Bronchial epithelial cell (primary cell): ENCODE measurements at places on chromosomes 6 and 20.

- DNase-seq: no peak
These were observed 57.3 kb upstream of the PHACTR2 start for GRCh38 chr6:143620447-143620846.

GRCh38 chr20:56360908-56361205 lies 2.1 kb downstream of the FAM210B start:
- DNase-seq: no peak

- DNase-seq: no peak
These were observed 621.5 kb downstream of the TENT5A start for GRCh38 chr6:81130969-81131368.

DNA sequence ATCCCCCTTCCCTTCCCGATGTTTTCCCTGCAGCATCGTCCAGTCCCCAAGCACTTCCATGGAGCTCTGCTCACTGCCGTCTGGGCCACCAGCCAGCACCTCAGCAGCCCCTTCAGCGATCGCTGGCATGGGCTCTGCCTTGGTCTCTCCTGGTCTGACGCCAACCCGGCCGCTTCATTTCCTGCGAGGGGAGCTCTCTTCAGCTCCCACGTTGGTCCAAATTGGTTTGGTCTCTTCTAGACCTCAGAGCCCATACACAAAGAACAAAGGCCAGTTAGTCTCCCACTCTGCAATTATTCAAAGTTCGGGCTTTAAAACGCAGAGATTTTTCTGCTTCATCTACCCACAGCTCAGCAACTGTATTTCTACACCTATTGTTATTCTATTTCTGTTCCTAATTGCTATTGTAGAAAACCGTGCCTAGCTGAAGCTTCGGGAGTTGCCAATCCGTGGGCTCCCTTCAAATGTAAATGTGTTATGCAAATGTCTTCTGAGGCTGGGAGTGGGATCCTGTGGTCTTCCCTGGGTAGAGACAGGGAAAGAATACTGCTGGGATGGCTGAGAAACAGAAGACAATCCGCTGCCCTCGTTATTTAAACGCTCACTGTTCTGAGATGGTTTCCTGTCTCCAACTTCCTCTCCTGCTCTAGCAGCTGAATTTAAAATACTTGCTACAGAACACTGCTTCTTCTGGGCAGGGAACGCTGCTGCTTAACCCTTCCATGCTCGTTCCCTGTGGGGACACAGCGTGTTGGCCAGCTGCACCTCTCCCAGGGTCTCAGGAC lies 154.2 kb upstream of the QKI start:
- DNase-seq: no peak

DNA sequence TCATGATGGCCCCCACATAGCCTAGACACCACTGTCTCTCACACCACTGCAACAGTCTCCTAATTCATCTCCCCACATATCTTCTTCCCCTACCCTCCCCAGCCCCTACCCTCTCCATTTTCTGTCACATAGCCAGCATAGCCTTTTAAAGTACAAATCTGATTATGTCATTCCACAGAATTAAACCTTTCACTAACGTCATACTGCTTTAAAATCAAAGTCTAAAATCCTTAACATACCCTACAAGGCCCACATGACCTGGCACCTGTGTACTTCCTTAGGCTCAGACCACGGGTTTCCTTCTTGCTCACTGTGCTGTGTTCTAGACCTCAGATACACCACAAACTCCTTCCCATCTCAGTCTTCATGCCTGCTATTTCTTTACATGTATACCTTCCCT lies 5.9 kb downstream of the OSTM1 start:
- DNase-seq: no peak

GRCh38 chr6:165573671-165574070 lies 89.4 kb downstream of the PDE10A start:
- peak; percentile 24 for DNase-seq

GRCh38 chr20:52410182-52410647 lies 218.6 kb upstream of the ZFP64 start:
- no peak for DNase-seq

DNA sequence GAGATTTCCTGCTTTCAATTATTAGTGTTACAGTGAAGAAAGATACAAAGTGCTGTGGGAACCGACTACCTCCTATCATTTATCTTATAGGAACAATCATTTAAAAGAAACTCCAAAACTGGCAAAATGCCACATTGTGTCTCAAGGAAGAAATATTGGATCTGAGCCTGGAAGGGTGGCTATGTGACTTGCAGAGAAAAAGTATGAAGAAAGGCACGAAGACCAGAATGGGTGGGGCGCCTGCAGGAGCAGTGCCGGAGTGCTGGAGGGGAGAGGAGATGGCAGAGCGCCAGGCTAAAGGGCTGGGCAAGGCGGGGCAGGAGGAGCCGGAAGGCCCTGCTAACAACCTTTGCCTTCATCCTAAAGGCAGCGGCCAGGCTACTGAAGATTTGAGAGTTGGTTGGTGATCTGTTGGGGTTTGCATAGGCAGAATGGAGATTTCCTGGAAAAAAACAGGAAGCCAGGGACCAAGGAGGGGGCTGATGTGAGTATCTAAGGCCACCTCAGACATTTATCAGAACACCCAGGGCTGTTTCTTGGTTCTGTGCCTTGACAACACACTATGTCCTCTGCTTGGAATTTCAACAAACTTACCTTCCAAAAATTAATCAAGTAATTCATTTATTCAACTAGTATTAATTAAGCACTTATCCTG lies 125.6 kb downstream of the MAFB start:
- peak; percentile 83 for DNase-seq

DNA sequence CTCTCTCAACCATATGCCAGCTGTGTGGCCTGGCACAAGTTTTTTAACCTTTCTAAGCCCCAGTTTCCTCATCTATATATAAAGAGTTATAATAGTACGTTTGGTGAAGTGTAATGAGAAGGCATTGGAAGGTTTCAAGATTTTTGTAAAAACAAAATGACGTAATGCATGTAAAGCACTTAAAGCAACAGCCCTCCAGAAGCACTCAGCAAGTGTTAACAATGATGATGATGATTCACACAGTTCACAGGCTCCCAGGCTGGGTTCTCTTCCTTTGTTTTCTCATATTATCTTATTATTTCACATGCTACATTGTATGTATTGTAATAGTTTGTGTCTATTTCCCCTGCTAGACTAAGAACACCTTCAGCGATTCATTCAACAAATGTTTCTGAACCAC lies 6.2 kb downstream of the CEP250 start:
- DNase-seq: peak; percentile 51
